ENCODE measurements at places on chromosomes 3 and 15.

DNA sequence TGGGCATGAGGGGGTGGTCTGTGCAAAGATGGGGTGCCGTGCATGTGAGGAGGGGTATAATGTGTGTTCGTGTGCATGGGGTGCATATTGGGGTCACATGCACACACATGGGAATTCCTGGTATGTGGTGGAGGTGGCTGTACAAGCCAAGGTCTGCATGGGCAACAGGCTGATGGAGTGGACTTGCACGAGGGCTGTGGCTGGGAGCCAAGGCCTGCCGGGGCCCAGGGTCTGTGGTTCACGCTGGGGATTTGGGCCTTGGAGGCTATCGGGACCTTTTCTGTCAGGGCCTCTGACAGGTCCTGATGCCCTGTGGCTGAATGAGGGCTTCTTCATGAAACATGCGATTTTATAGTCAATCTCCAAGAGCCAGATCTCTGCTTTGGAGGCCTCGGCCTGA lies 9.8 kb upstream of the PLXND1 start:
- no peaks in the 10 kb centered on the region for H3K27me3 ChIP-seq
- H3K4me3 ChIP-seq, result no peak overlapping the region
- no peak overlapping the region for H3K27ac ChIP-seq
- peaks cover 9% of the 10 kb centered on the region for H3K4me1 ChIP-seq
- no peak for DNase-seq
- H3K36me3 ChIP-seq, result no peaks in the 10 kb centered on the region

GRCh38 chr3:16837602-16838001 lies 47.2 kb upstream of the PLCL2 start:
- DNase-seq, result no peak
- H3K4me1 ChIP-seq, result peaks cover 3% of the 10 kb centered on the region
- peaks cover 5% of the 10 kb centered on the region for H3K27me3 ChIP-seq
- H3K4me3 ChIP-seq, result no peak overlapping the region
- H3K27ac ChIP-seq, result no peak overlapping the region

- H3K4me3 ChIP-seq, result no peak overlapping the region
- no peaks in the 10 kb centered on the region for H3K36me3 ChIP-seq
- no peaks in the 10 kb centered on the region for H3K27me3 ChIP-seq
- no peaks in the 10 kb centered on the region for H3K4me1 ChIP-seq
Observed at GRCh38 chr3:106611841-106612240, 743.0 kb upstream of the CBLB start.

DNA sequence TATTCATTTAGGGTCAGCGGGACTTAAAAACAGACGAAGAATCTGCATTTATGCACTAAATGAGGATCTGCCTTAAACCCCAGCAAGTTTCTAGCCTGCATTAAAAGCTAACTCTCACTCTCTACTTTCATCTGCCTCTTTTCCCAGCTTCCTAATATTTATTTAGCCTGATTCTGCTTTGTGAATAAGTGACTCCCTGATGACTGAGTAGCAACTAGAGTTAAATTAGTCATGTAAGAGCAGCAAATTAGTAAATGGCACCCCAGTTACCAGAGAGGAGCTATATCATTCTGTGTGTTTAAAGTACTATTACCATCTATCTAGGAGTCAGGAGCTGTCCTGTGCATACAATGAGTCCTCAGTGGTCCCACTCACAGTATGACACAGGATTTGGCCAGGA lies 391.0 kb upstream of the RORA start:
- no peak for DNase-seq
- H3K27me3 ChIP-seq, result no peaks in the 10 kb centered on the region
- H3K4me3 ChIP-seq, result no peak overlapping the region
- no peaks in the 10 kb centered on the region for H3K4me1 ChIP-seq
- no peaks in the 10 kb centered on the region for H3K36me3 ChIP-seq
- no peak overlapping the region for H3K27ac ChIP-seq

- no peaks in the 10 kb centered on the region for H3K27me3 ChIP-seq
- H3K27ac ChIP-seq, result no peak overlapping the region
- no peaks in the 10 kb centered on the region for H3K4me1 ChIP-seq
- no peak overlapping the region for H3K4me3 ChIP-seq
- peaks cover 6% of the 10 kb centered on the region for H3K36me3 ChIP-seq
Observed at GRCh38 chr3:98843266-98843959, 58.1 kb downstream of the DCBLD2 start.

DNA sequence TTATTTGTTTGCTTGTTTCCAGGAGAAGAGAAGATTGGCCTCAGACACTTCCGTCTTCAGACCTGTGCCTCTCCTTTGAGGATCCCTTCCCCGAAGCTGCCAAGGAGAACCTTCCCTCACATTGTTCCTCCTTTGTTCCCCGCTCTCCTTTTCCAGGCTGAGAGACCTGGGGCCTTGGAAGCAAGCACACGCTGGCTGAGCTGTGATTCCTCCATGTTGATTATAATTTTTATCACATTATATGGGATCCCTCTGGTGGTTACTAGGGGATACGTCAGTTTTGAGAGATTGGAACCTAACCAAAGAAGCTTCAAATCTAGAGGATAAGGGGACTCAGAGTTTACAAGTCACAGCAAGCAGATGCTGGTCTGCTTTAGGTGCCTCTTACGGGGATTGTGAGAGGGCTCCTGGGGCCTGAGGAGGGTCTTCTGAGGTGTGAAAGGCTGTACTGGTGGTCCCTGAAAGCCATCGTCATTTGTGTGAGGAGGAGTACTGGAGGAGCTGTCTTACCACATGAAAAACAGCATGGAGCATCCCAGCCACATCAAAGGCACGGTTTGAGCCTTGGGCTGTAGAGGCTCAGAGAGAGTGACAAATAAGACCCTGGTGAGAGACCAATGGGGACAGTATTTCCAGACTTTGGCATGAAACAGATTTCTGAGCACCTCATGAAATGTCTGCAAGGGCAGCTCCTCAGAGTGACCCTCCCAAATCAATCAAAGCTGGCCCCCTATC lies 760.1 kb upstream of the CFAP20DC start:
- H3K36me3 ChIP-seq, result no peaks in the 10 kb centered on the region
- H3K4me3 ChIP-seq, result no peak overlapping the region
- no peaks in the 10 kb centered on the region for H3K4me1 ChIP-seq
- DNase-seq, result no peak

DNA sequence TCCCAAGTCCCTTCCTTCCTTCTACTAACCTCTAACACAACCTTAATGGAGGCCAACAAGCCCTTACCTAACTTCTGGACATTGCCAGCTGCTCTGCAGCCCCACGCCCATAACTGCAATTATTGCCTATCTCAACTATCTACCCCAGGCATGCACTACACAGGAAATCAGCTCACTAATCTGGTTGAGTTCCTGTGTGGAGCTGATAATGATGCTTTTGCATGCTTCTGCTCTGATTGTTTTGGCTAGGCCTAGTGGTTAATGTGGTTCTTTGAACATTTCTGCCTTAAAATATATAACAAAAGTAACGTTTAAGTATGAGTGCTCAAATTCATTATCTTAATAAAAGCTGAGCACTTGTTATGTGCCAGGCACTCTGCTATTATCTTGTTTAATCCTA lies 463.9 kb downstream of the MFSD1 start:
- no peaks in the 10 kb centered on the region for H3K36me3 ChIP-seq
- H3K27me3 ChIP-seq, result no peaks in the 10 kb centered on the region
- no peak overlapping the region for H3K4me3 ChIP-seq
- no peak for DNase-seq
- H3K27ac ChIP-seq, result no peak overlapping the region

DNA sequence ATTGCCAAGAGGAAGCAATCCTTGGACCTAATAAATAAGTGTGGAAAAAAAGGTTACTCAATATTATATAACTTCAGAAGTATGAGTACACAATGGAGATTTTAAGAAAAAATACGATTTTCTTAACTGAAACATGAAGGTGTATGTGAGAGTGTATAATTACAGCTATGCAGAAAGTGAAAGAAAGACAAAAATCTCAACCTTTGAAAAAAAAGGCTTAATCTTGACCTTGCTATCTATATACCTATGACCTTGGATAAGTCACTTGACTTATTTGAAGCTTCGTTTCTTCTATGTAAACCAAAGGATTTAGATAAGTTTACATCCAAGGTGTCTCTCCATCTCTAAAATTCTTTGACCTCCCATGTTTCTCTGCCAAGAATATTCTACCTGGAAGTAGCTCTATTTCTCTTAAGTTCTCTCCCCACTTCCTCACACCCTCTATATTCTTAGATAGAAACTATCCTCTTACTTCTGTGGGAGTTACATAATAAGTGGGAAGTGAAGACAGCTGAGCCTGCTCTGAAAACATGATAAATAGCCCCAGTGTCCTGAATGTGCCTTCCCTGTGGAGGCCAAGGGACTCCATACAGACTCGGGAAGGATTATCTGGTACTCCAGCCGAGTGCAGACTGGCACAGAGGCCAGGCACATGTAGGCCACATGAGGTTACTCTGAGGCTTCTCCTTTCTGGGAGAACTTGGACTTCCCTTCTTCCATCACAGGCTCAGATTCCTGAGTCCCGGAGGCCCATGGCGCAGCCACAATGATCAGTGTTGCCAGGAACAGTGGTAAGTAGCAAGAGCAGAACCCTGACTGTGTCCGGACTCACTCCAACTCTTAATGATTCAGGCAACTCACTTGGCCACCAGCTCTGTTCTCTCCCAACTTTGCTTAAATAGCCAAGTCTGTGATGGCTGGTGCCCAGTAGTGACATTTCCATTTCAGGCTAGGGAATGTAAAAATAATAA lies 166.8 kb upstream of the COL8A1 start:
- H3K4me3 ChIP-seq, result no peak overlapping the region
- H3K4me1 ChIP-seq, result no peaks in the 10 kb centered on the region
- H3K27me3 ChIP-seq, result no peaks in the 10 kb centered on the region
- no peaks in the 10 kb centered on the region for H3K36me3 ChIP-seq
- DNase-seq, result no peak

GRCh38 chr3:50534681-50535330 lies 31.4 kb upstream of the CACNA2D2 start:
- peaks cover 72% of the 10 kb centered on the region for H3K27me3 ChIP-seq
- peaks cover 31% of the 10 kb centered on the region for H3K4me1 ChIP-seq
- no peak for DNase-seq
- H3K4me3 ChIP-seq, result no peak overlapping the region
- H3K36me3 ChIP-seq, result no peaks in the 10 kb centered on the region
- H3K27ac ChIP-seq, result no peak overlapping the region

GRCh38 chr3:60046210-60046609 lies 996.4 kb upstream of the CFAP20DC start:
- no peaks in the 10 kb centered on the region for H3K4me1 ChIP-seq
- H3K27ac ChIP-seq, result no peak overlapping the region

- no peaks in the 10 kb centered on the region for H3K36me3 ChIP-seq
- DNase-seq, result no peak
- no peak overlapping the region for H3K4me3 ChIP-seq
- H3K27ac ChIP-seq, result no peak overlapping the region
- no peaks in the 10 kb centered on the region for H3K27me3 ChIP-seq
Observed at GRCh38 chr3:196192036-196192523, 19.1 kb downstream of the ZDHHC19 start.

DNA sequence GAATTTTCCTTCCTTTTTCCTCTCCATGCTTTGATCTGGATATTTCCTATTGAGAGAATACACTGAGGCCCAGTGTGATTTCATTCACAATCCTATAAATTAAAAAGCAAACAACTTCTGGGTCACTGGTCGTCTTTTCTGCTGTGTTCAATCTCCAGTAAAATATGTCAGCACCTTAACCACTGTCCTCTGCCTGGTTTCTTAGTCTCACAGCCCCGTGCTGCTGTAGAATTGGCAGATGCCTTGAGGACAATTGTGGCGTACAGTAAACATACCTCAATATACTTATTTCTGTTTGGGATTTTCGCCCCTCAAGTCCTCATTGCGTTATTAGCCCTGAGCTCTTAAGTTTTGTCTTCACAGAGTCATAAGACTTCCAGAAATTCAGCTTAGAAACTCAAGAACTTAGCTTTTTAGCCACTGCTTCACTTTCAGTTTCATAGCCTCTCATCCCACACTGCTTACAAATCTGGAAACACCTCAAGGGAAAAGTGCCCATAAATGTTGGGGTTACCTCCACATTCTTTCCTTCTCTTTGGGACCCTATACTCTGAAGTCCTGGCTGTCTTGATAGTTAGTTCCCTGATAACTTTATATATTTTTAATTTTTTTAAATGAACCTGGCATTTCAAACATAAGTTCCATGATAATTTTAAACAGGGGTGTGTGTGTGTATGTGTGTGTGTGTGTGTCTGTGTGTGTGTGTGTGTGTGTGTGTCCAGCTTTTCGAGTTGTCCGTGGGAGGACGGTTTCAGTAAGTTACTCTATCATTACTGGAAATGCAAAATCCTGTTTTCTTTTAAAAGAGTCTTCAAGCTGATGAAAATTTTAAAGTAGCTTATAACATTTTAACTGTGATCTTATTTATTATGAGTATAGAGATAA lies 238.4 kb upstream of the CTDSPL start:
- no peak overlapping the region for H3K27ac ChIP-seq
- no peaks in the 10 kb centered on the region for H3K27me3 ChIP-seq
- no peaks in the 10 kb centered on the region for H3K36me3 ChIP-seq
- no peak for DNase-seq
- H3K4me3 ChIP-seq, result no peak overlapping the region

- H3K4me1 ChIP-seq, result peaks cover 19% of the 10 kb centered on the region
- no peak overlapping the region for H3K27ac ChIP-seq
- no peak for DNase-seq
- no peak overlapping the region for H3K4me3 ChIP-seq
- no peaks in the 10 kb centered on the region for H3K27me3 ChIP-seq
- H3K36me3 ChIP-seq, result no peaks in the 10 kb centered on the region
Observed at GRCh38 chr3:57949785-57950615, 58.2 kb upstream of the FLNB start.

DNA sequence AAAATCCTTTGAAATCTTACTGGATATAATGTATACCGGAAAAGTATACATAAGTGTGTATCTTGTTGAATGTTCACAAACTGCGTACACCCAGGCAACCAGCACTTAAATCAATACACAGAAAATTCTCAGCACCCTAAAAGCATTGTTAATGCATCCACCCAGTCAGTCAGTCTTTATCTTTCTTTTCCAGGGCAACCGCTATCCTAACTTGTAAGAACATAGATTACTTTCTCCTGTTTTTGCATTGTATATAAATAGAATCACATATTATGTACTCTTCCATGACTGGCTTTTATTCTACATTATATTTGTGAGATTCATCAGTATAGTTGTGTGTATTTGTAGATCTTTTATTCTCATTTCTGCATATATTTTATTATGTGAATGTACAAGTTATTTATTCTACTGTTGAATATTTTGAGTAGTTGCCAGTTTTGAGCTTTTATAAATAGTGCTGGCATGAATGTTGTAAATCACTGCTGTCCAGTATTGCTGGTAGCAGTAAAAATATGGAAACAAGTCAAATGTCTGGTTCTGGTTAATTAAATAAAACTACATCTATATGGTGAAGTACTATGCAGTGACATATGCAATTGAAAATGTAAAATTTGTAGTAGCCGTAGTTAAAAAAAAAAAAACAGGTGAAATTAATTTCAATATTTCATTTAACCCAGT lies 62.1 kb downstream of the PDCD6IP start:
- H3K27me3 ChIP-seq, result no peaks in the 10 kb centered on the region
- no peak for DNase-seq
- peaks cover 68% of the 10 kb centered on the region for H3K36me3 ChIP-seq
- H3K4me1 ChIP-seq, result no peaks in the 10 kb centered on the region
